Fibroblast of pulmonary artery (primary cell): ENCODE measurements at places on chromosomes 3 and 15.

DNA sequence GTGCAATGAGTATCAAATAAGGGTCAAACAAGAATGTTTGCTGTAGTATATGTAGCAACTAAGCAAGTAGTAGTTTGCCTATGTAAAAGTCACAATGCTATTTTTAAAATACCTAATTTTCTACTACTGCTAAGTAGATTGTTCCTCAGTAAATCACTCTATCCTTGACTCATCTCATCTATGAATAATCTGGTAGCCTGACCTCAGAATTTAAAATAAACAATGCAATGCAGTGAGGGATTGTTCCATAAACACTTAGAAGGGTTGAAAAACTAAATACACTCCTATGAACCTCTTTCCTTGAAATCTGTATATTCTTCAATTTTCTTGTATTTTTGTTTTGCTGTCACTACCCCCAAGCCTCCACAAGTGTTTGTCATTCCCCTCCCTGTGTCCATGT is 253.3 kb downstream of the TBC1D5 start:
- peak; percentile 8 for DNase-seq

DNA sequence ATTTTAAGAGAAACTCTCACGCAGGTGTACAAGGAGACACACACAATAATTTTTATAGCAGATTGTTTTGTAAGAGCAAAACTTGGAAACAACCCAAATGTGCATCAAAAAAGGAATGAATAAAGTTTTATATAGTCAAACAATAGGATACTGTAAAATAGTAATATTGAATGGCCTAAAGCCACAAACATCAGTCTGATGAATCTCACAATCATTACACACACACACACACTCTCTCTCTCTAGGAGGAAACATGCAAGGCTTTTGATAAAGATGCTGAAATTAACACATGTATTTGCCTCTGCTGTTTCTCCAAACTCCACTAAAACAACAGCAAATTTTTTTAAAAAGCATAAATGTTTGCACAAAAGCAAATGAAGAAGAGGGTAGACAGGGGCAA is 37.3 kb downstream of the ADIPOQ start:
- no peak for DNase-seq

- no peak for DNase-seq
Measured at GRCh38 chr3:128906031-128906803, 26.8 kb downstream of the ACAD9 start.

- no peak for DNase-seq
Measured at GRCh38 chr15:81339851-81340250, 15.9 kb upstream of the STARD5 start.

- peak; percentile 14 for DNase-seq
Measured at GRCh38 chr3:94303897-94304296, 241.0 kb downstream of the NSUN3 start.

- DNase-seq, result peak; percentile 30
Measured at GRCh38 chr3:42042747-42043098, 48.4 kb upstream of the TRAK1 start.

- no peak for DNase-seq
Measured at GRCh38 chr3:103136621-103137020, 701.8 kb downstream of the ZPLD1 start.

- no peak for DNase-seq
Measured at GRCh38 chr15:72197041-72197459, 537 bp downstream of the GRAMD2A start.

DNA sequence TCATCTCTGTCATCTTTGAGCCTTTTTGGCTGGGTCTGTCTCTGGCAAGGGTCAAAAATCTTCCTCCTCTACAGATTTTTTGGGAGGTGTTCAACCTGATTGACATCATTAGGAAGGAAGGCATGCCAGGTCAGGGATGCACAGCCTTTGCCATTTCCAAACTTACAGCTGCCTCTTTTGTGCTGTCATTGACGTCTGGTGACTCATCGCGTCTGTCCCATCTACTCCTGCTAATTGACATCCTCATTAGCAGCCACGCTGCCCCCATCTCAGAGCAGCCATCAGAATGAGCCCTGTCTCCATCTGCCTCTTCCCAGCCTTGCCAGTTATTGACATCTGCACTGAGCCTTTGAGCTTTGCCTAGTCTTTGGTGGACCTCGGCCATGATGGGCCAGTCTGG is 53.0 kb downstream of the PDIA5 start:
- no peak for DNase-seq

GRCh38 chr3:49721896-49722781 is 1.6 kb downstream of the GMPPB start:
- no peak for DNase-seq

DNA sequence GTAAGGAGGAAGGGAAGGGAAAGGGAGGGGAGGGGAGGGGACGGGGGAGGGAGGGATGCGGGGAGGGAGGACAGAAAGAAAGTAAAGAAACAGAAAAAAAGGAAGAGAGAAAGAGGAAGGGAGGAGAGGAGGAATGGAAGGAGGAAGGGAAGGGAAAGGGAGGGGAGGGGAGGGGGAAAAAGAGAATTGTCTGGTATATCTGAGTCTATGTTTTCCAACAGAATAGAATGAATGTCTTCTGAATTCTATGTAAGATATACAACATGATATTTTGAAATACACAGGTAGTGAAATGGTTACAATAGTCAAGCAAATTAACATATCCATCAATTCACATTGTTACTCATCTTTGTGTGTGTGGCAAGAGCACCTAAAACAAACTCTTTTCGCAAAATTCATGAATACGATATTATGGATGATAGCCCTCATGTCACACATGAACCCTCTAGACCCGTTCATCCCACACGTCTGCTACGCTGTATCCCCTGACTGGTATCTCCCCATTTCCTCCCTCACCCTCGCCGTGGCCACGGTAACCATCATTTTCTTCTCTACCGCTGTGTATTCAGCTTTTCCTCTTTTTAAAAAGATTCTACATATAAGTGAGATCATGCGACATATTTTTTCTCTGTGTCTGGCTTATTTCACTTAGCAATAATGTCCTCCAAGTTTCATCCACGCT is 168.9 kb downstream of the XXYLT1 start:
- no peak for DNase-seq

DNA sequence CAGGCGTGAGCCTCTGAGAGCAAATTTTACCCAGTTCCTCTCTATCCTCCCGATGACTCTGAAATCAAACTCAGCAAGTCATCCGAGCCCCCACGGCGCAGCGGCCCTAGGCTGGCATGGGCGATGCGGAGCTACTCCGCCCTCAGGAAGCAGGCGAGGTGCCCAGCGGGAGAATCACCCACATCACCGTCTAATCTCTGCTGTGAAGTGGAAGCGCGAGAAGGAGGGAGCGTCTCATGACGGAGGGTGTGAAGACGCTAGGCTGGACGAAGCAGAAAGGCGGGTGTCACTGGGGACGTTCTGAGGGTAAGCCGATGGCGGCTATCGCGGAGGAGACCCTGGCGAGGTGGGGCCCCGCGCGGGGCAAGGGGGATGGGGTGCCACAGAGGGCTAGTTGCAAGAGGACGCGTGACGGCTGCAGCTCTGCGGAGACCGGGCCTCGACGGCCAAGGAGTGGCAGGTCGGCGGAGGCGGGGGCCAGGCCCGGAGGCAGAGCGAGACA is 9.1 kb upstream of the GNAI2 start:
- DNase-seq, result peak; percentile 38

DNA sequence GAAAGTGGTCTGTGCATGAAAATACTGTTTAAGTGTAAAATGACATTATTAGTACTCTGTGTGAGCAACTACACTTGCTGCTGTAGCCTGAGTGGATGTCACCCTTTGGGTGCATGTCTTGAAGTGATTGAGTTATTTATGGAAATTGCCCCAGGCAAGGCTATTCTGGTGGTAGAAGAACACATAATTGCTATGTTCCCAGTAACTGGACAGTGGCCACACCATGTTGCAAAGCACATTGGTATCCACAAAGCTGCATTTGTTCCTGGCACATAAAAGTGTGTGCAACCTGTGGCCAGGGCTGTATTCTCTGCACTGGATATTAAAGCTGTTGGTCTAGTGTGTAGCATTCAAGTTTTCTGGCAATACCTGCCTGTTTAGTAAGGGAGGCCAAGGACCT is 23.8 kb downstream of the MTMR14 start:
- DNase-seq, result no peak

DNA sequence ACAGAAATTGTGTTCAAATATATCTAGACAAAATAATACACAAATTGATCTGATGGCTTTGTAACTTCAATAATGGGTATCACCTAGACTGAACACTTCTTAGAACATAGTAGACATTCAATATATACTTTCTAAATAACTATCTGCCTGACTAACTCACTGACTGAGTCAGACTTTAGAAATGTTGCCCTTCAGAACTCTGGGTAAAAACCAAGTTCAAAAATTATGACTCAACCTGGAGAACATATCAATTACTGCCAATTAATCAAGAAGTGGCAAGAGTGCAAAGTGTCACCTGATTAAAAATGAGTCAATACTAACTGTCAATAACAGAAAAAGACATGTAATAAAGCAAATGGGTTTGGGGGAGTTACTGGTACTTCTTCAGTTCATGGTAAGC is 144.6 kb upstream of the TMCO5A start:
- peak; percentile 51 for DNase-seq

DNA sequence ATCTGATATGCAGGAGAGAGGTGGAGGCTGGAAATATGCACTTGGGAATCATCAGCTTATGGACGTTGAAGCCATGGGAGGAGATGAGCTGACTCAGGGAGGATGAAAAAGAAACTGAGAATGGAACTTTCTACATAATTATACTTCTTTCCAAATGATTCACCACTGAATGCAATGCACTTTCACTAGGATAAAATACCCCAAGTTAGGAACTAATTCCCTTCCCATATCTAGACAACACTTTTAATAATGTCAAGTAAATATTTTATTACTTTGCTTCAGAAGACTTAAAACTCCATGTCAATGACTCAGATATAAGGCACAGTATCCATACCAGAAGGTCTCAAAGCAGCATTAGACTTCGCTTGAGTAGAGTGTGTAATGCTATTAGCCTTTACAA is 24.2 kb downstream of the NPTN start:
- peak; percentile 25 for DNase-seq

GRCh38 chr15:39976291-39977274 is 42.7 kb downstream of the EIF2AK4 start:
- peak; percentile 62 for DNase-seq

DNA sequence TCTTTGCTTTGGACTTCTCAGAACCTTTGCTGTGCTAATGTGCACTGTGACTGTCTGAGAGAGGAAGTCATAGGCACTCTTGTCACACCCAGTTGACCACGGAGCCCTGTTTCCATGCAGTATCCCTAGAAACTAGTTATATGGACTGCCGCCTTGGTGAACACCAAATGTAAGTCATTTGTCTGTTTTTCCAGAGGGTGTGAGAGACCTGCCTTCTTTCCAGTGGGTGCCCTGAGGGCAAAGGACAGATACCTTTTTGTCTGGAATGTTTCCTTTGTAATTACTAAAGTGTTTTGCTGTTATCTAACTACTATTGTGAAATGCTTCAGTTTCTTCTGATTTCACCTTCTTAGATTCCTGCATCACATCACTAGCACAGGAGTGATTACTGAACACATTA is 91.8 kb downstream of the LARS2 start:
- no peak for DNase-seq

DNA sequence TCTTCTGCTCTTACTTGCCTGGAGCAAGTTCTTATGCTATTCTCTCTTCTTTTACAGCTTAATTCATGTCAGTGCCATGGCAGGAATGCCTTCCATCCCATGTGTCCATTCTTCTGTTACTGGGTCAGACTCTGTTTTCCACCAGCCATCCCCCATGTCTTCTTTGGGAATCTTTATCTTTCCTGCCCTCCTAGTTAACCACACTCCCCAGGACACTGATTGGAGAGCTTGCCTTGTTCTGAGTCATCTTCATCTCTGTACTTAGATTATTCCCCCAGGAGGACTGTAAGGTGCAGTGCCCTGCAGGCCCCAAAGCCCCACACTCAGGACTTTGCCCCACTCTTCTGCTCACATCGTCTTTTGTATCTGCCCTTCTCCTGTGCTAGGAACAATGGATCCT is 3.6 kb downstream of the ABHD17C start:
- DNase-seq, result no peak

GRCh38 chr15:90881978-90882721 is 2.2 kb upstream of the FES start:
- DNase-seq, result no peak

DNA sequence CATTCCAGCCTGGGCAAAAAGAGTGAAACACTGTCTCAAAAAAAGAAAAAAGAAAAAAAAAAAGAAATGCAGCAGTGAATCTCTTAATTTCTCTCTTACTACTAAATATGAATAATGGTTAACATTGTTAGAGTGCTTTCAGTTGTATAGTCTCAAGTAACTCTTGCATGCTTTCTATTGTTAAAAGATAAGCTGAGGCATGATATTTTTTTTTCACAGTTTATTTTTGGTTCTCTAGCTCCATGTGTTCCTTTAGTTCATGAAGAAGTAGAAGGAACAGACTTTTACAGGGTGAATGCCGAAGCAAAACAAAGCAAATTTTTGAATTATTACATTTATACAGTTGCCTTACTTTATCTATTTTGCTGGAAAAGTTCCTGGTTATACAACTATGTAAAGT is 1180.9 kb downstream of the OTOL1 start:
- no peak for DNase-seq

- DNase-seq, result no peak
Measured at GRCh38 chr3:46979958-46980497, 562 bp downstream of the NBEAL2 start.

- no peak for DNase-seq
Measured at GRCh38 chr15:57403566-57404325, 27.4 kb downstream of the CGNL1 start.

DNA sequence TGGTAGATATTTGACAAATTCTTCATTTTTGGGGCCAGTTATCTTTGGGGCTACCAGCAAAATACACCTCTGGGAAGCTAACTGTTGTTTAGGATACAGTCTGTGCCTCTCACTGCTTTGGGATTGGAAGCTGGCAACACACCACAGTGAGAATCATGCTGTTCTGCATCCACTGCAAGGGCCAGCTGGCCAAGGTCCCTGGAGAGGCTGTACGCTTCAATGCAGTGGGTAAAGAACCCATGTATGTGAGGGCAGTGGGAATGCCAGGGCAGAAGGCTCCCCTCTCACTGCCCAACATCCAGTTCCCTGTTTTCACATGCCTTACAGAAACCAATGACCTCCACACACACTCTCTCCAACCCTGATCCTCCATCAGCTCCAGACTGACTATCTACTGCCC is 20.1 kb downstream of the ZDHHC3 start:
- DNase-seq, result no peak

DNA sequence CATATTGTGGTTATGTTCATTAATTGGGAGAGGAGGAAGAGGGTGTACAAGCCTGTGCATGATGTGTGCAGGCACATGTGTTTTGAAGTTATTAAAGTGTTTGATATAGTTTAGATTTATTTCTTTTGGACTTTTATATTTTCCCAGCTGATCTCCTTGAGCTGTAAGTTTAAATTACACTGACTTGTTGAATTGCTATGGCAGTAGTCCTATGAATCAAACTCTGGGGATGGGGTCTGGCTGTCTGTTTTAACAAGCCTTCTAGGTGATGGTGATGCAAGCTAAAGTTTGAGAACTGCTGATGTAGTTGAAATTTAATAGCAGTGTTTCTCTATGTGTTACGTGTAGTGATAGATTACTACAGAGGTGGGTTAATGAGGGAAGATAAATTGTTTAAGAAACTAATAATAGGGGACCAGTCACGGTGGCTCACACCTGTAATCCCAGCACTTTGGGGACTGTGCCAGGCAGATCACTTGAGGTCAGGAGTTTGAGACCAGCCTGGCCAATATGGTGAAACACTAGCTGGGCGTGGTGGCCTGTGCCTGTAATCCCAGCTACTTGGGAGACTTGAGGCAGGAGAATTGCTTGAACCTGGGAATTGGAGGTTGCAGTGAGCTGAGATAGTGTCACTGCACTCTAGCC is 7.0 kb downstream of the ARIH1 start:
- DNase-seq, result no peak
